ENCODE measurements at places on chromosomes 5 and 9.

DNA sequence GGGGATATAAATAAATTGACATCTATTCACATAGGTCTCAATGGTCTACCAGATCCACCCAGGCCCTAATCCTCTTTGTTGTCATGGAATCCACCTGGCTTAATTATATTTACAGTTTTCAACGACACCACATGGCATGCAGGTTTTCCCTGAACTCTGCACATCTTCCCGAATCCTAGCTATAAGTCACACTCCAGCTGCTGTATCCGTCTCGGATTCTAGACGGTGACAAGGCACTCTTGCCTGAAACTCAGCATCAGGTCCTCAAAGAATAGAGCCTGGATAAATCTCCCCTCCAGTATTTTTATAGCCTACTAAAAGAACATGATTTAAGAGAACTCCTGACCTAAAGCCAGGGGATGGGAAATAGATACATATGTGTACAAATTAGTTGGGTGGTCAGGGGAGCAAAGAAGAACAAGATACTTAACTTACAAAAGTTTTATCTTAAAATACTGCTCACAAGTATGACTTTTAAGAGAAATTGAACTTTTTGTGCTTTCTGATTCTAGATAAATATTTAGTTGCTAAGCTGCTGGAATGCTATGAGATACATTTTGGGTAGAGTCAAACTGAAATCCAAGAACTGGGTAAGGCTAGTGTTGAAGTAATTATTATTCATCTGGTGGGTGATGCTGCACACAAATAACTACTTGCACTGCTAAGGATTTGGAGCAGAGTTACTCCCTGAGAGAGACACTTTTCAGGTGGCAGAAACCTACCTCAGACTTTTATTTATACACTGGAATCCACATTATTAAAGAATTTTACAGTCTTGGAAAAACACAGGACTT, 187.3 kb downstream of the EFNA5 start:
- DNase-seq, result no peak

GRCh38 chr5:50751064-50751657, 84.7 kb downstream of the PARP8 start:
- peak; percentile 11 for DNase-seq

DNA sequence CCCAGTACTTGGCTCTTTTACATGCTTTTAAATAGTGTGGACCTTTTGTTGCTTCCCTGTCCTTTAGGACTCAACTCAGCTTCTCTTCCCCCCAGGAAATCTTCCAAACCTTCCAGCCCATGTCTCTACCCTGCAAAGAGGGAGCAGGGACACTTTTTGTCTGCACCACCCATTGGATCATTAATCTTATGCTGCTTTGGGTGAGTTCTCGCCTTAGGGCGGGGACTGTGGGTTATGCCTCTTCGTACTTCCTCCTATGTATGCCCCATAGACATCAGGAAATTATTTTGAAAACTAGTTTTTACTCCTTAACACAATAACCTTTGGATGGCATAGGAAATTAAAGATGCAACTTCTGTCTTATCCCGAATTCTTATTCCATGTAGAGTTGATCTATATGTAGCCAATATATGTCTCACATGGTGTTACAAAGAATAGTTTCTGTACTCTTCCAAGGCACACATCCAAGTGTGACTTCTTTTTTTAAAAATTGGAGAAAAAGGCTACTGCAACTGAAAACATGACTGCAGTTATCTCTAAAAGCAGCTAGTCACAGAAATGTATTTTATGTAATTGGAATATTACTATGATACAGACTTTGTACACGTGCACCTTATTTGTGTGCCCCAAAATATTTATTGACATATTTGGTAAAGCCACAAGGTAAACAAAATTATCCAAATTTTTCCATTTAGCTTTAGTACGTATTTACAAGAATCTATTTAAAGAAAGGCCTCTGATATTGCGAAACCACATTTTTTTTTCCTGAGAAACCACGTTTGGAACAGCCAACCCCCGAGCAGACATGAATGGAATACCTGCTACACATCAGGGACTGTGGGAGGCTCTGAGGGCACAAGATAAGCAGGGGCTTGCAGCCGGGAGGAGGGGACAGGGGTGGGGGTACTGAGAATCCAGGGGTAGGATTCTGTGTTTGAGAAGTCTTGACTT, 133.6 kb downstream of the WDR41 start:
- peak; percentile 44 for DNase-seq

GRCh38 chr5:32598260-32598937, 13.0 kb downstream of the SUB1 start:
- no peak for DNase-seq

- DNase-seq, result no peak
Measured at GRCh38 chr5:115064380-115064779, 105.3 kb downstream of the TRIM36 start.

- DNase-seq, result no peak
Measured at GRCh38 chr5:171848911-171849520, 63.4 kb downstream of the SMIM23 start.

Data from fibroblast of skin of left quadriceps (primary cell).